ENCODE measurements at places on chromosomes 16 and 17.

DNA sequence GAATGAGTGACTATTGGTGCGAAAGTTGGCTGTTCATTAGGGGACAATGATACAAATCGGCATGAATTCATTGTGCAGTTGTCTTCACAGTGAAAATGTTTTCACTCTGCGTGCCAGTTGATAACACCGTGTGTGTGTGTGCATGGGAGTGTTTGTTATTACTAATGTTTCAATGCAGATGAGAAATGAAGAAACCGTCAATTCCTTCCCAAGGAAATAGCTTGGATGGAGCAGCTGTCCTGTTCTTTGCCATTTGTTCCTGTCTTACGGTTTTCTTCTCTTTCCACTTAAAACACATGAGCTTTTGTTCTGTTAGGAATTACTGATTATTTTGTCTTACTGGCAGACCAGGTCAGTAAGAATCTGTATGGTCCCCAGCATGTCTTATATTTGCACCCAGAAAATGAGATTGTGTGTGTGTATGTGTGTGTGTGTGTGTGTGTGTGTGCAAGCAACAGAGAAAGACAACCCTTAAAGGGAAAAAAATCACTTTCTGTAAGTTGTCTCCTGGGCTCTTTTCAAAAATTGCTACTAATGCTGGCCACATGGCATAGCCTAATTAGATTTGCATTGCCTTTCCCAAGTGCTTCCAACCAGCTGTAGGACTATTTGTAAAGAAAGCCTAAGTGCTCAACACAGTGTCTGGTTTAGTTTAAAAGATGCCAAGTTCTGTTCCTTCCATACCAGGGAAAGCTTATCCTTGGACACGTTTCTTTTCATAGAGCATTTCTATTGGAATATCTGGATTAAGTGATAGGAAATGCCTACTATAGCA, 23.8 kb downstream of the SHISA9 start:
- no peak for DNase-seq

GRCh38 chr17:3008336-3009288, 54.8 kb downstream of the OR1D5 start:
- DNase-seq = no peak

DNA sequence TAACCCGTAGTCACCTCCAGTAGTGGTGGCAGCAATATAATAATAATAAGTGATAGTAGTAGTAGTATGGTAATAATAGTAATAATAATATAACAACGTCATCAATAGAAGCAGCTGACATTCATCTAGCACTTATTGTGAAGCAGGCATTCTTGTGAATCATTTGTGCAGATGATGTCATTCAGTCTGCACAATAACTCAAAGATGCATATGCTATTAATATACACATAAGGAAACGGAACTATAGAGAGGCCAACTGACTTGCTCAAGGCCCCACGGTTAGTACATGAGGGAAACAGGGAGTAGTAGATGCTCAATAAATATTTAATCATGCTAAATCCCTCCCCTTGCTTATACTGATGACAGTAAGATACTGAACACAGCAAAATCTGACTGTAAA, 35.4 kb upstream of the GAN start:
- no peak for DNase-seq

DNA sequence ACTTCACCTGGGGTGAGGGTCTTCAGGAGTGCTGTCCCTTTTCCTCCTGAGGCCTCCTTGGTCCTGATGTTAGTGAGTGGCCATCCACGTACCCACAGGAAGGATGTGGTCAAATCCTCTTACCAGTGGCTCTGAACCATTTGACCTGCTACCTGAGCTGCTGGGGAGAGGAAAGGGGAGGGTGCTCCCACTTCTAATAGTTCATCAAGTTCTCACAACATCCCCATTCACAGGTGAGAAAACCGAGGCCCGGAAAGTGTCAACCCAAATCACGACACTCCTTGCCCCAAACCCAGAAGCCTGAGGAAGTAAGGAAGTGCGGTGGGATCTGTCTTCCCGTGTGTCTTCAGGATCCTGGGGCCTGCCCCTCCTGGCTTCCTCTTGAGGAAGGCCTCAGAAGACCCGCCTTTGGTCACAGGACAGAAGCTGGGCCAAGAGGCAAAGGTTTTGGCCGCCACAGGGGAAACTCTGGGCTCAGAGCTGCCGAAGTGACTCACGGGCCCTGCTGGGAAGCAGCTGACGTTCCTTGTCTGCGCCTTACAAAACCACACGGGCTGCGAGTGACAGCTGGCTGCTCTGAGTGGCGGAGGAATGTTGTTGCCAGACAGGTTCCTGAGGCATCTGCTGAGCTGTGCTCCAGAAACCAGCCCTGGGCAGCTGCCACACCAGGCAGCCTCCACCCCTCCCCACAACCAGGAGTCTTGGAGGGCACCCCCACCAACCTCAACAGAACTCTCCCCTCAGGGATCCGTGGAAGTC, 13.9 kb upstream of the KIFC3 start:
- DNase-seq = no peak

DNA sequence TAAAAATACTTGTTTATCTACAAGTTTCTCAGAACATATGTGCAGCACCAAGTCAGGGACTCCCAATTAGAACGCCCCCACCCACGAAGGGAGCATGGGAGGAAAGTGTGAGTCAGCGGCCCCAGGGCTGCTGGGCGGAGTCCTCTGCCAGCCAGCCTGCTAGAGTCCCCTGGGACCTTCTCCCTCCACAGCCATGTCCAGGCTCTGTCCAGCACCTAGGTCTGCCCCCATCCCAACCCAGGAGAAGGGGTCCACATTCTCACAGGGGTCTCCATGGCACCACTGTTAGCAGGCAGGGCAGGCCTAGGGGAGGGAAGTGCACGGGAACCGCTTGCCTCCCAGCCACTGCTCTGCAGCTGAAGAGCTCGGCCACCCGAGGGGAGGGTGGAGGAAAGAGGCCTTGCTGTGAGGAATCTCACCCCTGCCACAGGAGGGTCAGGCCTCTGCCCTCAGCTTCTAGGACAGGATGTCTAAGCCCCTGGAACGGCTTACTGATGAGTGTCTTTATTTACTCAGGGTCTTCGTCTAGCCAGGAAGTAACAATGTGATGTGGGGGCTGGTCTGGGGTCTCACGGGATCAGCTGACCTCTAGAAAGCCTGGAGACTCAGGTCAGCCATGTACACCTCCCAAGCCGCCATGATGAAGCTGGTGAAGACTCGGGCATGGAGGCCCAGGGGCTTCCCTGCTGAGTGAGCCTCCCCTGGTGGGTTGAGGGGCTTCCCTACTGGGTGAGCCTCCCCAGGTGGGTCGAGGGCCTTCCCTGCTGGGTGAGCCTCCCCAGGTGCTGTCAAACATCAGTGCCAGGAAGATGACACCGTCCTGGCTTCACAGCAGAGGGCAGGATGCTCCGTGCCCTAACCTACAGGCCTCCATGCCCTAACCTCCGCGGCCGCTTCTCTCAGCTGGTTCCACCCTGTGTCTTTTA, 190.3 kb downstream of the RBFOX3 start:
- no peak for DNase-seq

DNA sequence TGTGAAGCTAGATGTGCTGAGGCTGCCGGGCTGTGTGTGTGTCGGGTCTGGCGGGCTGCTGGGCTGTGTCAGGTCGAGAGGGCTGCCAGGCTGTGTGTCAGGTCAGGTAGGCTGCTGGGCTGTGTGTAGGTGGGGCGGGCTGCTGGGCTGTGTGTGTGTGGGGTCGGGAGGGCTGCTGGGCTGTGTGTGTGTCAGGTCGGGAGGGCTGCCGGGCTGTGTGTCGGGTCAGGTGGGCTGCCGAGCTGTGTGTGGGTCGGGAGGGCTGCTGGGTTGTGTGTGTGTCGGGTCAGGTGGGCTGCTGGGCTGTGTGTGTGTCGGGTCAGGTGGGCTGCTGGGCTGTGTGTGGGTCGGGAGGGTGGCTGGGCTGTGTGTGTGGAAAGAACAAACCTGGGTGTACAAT, 8.6 kb downstream of the WDR45B start:
- DNase-seq = no peak

- DNase-seq = no peak
Measured at GRCh38 chr16:1159325-1159972, 6.5 kb downstream of the CACNA1H start.

GRCh38 chr16:8567355-8568230, 22.7 kb downstream of the TMEM114 start:
- peak; percentile 70 for DNase-seq

DNA sequence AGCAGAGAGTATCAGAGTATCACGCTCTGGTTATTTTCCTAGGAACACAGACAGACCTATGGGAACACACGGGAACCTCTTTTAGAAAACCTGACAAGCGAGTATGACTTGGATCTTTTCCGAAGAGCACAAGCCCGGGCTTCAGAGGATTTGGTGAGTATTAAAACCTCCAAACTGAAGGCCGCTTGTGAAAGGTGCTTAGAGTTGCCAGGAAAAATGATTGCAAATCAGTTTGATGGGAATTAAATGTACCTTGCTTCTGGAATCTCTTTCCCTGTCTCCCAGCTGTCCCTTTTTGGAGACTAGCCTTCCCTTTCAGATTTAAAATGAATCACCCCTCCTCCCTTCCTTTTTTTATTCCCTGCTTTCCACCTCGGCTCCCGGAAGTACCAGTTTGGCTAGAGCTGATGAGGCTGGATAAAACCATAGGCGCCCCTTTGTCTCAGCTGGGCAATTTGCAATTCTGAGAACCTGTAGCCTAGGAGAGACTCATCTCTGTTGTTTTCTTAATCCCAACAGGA, 27.3 kb downstream of the KAT7 start:
- DNase-seq = no peak

DNA sequence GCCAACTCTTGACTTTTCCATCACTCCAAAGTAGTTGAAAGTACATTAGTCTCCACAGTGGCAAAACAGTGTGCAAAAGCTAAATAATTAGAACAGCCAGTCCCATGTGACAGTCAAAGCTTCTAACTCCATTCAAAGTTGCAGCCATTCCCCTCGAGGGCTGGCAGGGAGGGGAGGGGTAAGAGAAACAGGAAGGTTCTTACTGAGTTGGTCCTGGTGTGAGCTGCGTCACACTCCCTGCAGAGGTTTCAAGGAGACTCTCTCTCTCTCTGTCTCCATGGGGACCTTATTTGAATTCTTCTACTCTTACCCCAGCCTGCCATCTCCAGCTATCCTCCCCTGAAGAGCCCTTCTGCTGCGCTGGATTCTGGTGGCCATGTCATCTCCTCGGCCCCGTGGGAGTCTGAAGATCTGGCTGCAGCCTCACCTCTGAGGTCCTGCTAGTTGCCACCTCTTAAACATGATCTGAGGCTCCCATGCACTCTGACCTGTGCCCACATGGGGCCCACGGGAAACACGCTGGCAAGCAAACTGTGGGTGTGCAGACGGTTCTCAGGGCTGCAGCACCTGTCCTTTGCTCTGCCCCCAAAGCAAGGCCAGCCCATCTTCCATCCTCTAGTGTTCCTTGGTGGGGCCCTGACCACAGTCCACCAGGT, 23.3 kb upstream of the STH start:
- no peak for DNase-seq

GRCh38 chr17:77881545-77881944, 77.0 kb upstream of the TNRC6C start:
- DNase-seq = no peak

- no peak for DNase-seq
Measured at GRCh38 chr17:45311760-45312476, 4.9 kb downstream of the MAP3K14 start.

- DNase-seq = no peak
Measured at GRCh38 chr17:48179071-48179945, 71.7 kb downstream of the SNX11 start.

GRCh38 chr16:46715769-46716305, 26.4 kb downstream of the ORC6 start:
- no peak for DNase-seq

DNA sequence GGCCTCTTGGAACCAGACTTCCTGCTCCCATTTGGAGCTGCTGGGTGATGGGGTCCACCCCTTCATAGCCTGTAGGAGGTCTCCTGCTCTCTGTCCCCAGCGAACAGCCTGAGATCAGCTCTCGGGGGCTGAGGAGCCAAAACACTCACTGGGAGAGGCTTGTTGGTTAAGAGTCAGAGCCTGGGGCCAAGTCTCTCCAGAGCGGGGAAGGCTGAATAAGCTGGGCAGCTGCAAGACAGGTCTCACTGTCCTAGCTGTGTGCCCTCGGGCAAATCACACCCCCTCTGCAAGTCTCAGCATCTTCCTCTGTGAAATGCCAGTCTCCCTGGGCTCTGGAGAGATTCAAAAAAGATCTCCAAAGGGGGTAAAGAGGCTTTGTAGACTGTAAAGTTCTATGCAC, 174.6 kb downstream of the WSCD1 start:
- no peak for DNase-seq

GRCh38 chr17:44977814-44978550, 9.9 kb upstream of the C1QL1 start:
- DNase-seq = no peak

DNA sequence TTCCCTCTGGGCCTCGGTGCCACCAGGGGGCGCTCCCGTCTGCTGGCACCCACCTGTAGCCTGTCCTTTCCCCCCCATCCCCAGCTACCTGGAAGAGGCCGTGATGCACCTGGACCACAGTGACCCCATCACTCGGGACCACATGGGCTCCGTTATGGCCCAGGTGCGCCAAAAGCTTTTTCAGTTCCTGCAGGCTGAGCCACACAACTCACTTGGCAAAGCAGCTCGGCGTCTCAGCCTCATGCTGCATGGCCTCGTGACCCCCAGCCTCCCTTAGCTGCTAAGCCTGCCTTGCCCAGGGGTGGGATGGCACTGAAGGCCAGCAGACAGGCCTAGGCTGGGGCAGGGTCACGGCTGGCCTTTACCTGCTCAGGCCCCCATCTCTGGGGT, 818 bp upstream of the NRN1L start:
- DNase-seq = no peak

DNA sequence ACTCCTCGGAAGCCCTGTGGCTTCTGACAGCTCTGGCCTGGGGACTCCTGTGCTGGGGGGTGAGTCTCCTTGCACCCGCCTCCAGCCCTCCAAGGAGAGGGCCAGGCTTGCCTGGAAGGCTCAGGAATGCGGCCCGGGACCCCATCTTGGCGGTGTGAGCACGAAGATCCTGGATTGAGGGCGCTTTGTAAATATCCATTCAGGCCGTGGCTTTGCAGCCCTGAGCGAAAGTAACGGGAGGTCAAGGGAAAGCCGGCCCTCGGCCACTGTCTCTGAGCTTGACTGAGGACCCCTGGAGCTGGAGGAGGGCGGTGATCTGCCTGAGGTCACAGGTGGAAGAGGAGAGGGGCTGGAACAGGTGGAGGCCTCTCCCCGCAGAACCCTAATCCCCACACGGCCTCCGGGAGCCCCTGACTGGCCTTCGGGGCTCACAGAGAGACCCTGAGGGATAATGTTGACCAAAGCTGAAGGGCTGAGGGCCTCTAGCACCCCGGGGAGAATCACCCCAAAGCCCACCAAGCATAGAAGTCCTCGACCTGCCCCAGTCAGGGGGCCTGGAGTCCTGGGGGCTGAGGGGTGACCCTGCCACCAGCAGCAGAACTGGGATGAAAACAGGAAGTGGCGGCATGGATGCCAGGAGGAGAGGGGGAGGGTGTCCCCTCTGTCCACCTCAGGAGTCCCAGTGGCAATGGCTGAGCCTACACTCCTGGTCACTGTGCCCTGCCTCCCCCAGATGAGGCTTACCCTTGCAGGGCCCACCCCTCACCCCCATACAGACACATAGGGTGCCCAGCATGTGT, 8.3 kb upstream of the RASD1 start:
- no peak for DNase-seq

GRCh38 chr16:87963400-87963799, 12.2 kb downstream of the BANP start:
- DNase-seq = no peak
